ENCODE measurements at places on chromosomes 3 and 15. TPM values are rescaled to one million over a fixed set of nuclear protein-coding genes. Genes with fewer than 3 reads are reported as not detected.

FOXL2 gene
- not detected for total RNA-seq

GPR149 gene
- not detected for total RNA-seq

FOXB1 gene
- not detected for total RNA-seq

PYGO1 gene
- 4.3 TPM for total RNA-seq

RASGRP1 gene
- total RNA-seq: 0.94 TPM

DNAH12 gene
- 0.17 TPM for total RNA-seq

ALPK3 gene
- total RNA-seq: 3.6 TPM

IL5RA gene
- total RNA-seq: 0.98 TPM

SEC62 gene
- total RNA-seq: 104 TPM

CSPG5 gene
- total RNA-seq: 1.3 TPM

C3orf49 gene
- not detected for total RNA-seq

Data from subcutaneous adipose tissue (tissue), 4 donors.